ENCODE measurements at places on chromosomes 13 and 19.

DNA sequence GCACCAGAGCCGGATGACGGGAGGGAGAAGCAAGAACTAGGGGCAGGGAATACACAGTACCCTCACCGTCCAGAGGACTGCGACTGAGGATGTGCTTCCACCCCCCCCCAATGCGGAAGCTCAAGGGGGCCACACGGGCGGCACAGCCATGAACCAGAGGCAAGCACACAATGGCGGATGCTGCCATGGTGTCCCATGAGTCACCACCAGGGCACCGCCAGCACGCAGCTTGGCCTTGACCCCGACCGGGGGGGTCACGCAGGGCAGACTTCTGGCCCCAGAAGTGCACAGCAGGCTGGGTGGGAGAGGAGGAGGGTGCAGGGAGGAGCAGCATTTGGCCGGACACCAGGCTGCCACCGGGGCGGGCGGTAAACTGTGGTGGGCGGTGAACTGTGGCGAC is 83.5 kb upstream of the ZNF254 start:
- H3K27me3 ChIP-seq = no peaks in the 10 kb centered on the region
- DNase-seq = no peak
- no peak overlapping the region for H3K27ac ChIP-seq
- no peaks in the 10 kb centered on the region for H3K36me3 ChIP-seq
- no peaks in the 10 kb centered on the region for H3K4me1 ChIP-seq

- no peak overlapping the region for H3K27ac ChIP-seq
- peak; percentile 73 for DNase-seq
- H3K4me3 ChIP-seq = peak overlapping the region; percentile 97
- H3K27me3 ChIP-seq = no peaks in the 10 kb centered on the region
- peaks cover 21% of the 10 kb centered on the region for H3K4me1 ChIP-seq
Measured at GRCh38 chr19:18388100-18388959, 2.4 kb downstream of the GDF15 start.

DNA sequence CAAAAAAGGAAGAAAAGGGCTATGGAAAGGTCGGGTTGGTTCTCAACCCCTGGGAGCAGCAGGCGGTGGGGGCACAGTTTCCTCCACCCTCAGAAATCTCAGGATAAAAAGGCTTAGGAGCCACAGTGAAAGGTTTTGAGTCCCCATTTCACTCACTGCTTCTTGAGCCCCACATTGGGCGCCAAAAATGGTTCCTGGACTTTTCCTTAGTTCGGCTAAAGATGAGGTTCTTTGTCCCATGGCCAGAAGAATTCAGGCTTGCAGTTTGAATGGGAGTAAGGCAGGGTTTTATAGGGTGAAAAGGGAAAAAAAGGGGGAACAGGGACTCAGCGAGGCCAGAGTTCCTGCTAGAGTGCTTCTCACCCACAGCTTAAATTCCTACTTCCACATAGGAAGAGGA is 179.5 kb downstream of the GGACT start:
- no peak for DNase-seq
- no peaks in the 10 kb centered on the region for H3K27me3 ChIP-seq
- no peak overlapping the region for H3K4me3 ChIP-seq
- H3K4me1 ChIP-seq = no peaks in the 10 kb centered on the region

DNA sequence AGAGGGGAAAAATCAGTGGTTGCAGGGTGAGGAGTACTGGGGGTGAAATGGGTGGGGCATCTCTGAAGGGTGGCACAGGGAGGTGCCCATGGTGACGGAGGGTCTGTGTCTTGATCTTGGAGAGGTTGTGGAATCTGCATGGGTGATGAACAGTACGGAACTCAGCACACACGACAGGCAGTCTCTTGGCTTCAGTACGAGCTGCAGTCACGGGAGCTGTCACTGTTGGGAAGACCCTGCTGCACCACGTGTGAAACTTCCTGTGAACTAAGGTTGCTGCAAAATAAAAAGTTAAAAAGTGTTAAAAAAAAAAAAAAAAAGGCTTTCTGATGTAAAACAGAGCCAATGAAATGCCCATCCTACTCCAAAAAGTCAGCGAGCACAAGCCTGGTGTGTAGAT is 34.3 kb downstream of the TEX29 start:
- no peak overlapping the region for H3K27ac ChIP-seq
- no peaks in the 10 kb centered on the region for H3K4me1 ChIP-seq
- no peaks in the 10 kb centered on the region for H3K27me3 ChIP-seq
- H3K36me3 ChIP-seq = no peaks in the 10 kb centered on the region

DNA sequence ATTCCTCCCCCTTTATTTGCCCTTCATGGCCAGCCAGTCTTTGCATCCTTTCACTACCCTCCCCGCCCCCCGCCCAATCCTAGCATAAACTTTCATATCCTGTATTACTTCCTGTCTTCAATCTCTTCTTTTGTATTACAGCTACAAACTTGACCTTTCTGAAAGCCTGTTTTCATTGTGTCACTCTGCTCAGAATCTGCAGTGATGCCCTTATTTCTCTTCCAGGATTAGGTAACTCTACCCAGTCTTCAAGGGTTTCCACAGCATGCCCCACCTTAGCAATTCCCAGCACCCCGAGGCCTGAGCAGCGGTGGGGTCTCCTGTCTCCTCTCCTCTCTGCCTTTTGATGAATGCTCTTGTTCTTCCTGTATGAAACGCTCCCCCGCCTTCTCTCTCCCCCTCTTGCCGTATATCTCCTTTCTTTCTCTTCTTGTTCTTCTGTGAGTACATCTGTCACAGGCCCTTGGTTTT is 145.6 kb downstream of the SHISA2 start:
- peaks cover 7% of the 10 kb centered on the region for H3K27me3 ChIP-seq
- no peak overlapping the region for H3K27ac ChIP-seq
- no peak overlapping the region for H3K4me3 ChIP-seq
- H3K36me3 ChIP-seq = no peaks in the 10 kb centered on the region
- H3K4me1 ChIP-seq = peaks cover 13% of the 10 kb centered on the region
- DNase-seq = peak; percentile 16

DNA sequence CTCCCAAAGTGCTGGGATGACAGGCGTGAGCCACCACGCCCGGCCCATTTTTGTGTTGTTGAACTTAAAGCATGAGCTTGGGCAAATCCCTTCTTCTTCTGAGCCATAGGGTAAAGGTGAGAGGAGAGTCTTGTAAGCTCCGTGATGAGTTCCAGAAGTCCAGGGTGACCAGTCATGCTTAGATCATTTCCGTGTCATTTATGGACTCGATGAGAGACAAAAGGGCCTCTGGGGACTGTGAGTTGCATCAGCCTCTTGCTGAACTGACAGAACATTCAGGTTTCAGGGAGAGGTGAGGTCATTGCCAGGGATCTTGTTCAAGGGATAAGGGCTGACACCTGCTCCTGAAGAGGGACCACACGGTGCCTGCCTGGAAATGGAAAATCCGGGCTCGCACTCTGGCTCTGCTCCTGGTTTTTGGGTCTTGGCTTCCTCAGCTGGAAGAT is 53.6 kb downstream of the GADD45B start:
- H3K27me3 ChIP-seq = no peaks in the 10 kb centered on the region
- H3K4me1 ChIP-seq = peaks cover 36% of the 10 kb centered on the region
- H3K4me3 ChIP-seq = no peak overlapping the region
- peak; percentile 75 for DNase-seq
- peak overlapping the region; percentile 75 for H3K27ac ChIP-seq
- H3K36me3 ChIP-seq = no peaks in the 10 kb centered on the region

GRCh38 chr13:35789335-35790165 is 313.1 kb upstream of the MAB21L1 start:
- no peaks in the 10 kb centered on the region for H3K27me3 ChIP-seq
- no peak overlapping the region for H3K27ac ChIP-seq
- H3K36me3 ChIP-seq = no peaks in the 10 kb centered on the region
- no peaks in the 10 kb centered on the region for H3K4me1 ChIP-seq

DNA sequence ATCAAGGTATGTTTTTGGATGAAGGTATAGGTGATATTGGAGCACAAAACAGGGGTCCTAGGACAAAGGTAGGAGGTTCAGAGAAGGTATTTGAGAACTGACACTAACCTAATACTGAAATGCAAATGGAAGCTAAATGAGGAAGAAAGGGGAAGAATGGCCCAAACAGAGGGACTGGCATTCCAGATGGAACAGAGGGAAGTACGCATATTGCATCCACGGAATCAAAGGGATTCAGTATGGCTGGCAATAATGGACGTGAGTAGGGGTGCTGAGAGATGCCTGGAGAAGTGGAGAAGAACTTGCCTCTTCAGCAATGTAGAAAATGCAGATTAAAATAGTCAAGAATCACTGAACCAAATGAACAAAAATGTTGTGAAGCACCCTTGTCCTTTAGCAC is 283.5 kb upstream of the DACH1 start:
- H3K27ac ChIP-seq = no peak overlapping the region
- no peaks in the 10 kb centered on the region for H3K27me3 ChIP-seq
- no peaks in the 10 kb centered on the region for H3K4me1 ChIP-seq
- no peak overlapping the region for H3K4me3 ChIP-seq
- no peak for DNase-seq
- H3K36me3 ChIP-seq = no peaks in the 10 kb centered on the region

DNA sequence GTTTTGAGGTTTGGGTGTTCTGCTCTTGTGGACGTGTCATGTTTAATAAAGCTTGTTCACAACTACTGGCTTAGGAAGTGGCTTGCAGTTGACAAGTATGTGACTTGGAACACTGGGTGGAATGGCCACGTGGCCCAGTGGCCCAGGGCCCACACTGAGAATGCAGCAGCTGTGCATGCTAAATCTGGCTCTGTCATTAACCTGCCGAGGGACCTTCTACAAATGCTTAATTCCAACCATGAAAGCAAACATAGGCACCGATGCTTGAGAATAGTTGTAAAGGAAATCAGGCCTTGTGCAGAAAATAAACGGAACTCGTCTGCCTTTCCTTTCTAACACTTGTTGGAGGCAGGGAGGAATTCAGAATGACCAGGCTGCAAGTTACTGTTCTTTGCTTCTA is 11.6 kb upstream of the CLDN10 start:
- H3K4me1 ChIP-seq = peaks cover 9% of the 10 kb centered on the region
- no peak overlapping the region for H3K4me3 ChIP-seq
- H3K27me3 ChIP-seq = no peaks in the 10 kb centered on the region
- no peak overlapping the region for H3K27ac ChIP-seq
- peak; percentile 67 for DNase-seq

- peaks cover 67% of the 10 kb centered on the region for H3K27me3 ChIP-seq
- H3K4me3 ChIP-seq = no peak overlapping the region
- no peak for DNase-seq
- no peaks in the 10 kb centered on the region for H3K4me1 ChIP-seq
- H3K27ac ChIP-seq = no peak overlapping the region
- no peaks in the 10 kb centered on the region for H3K36me3 ChIP-seq
Measured at GRCh38 chr13:25168790-25169189, 3.3 kb downstream of the AMER2 start.

- H3K4me1 ChIP-seq = no peaks in the 10 kb centered on the region
- no peak overlapping the region for H3K4me3 ChIP-seq
- H3K27ac ChIP-seq = no peak overlapping the region
- H3K36me3 ChIP-seq = no peaks in the 10 kb centered on the region
Measured at GRCh38 chr13:88637935-88638334, 966.8 kb downstream of the SLITRK5 start.

- no peak within 1 kb of the TSS for H3K27ac ChIP-seq
- H3K4me3 ChIP-seq = no peak within 1 kb of the TSS
- no peak for DNase-seq
- no peaks in the 10 kb centered on the region for H3K4me1 ChIP-seq
- H3K36me3 ChIP-seq = no peaks in the 10 kb centered on the region
Measured at GRCh38 chr13:93226623-93227279, at the start of gene GPC6. Gene GPC6, plus strand, starts transcription at chr13:93226807.

All from endothelial cell of umbilical vein (primary cell).